AG08395 (cell line): ENCODE measurements at places on chromosomes 16 and 17.

DNA sequence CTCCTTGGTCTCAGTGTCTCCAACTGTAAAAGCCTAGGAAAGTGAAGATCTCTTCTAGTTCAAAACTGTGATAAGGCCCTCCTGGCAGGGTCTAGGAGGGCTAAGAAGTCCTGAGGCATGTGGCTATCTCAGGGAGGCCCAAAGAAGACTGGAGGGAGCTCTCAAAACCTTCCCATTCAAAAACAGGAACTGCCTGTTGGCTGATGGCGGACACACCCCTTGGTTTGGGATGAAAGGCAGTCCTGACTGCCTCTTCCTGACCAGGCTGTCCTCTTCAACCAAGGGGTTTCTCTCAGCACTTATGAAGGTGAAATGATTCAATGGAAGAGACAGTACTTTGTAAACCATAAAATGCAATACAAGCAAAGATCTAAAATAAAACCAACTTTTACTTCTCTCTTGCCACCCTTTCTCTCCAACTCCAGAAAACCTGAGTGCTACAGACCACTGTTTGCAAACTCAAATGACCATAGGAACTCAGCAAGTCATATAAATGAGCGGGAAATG lies 4.7 kb downstream of the ZNF764 start:
- DNase-seq, result no peak

GRCh38 chr17:30961209-30962188 lies 9.3 kb upstream of the RNF135 start:
- no peak for DNase-seq

DNA sequence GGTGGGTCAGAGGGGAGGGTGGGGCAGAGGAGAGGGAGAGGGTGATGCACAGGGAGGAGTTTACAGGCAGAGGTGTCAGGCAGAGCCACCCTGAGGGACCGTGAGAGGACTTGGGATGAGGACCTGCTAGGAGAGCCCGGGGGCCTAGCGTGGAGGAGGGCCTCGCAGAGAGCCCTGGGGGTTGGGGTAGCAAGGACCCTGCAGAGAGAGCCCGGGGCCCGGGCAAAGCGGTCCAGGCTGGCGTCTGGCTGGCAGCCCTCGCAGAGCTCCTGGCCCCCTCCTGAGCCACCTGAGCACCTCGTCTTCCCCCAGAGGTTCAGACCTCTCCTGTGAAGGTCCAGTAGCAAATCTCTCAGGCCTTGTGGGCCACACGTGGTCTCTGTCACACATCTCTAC lies 42.0 kb upstream of the ZNF469 start:
- no peak for DNase-seq

- DNase-seq, result no peak
These were observed 208.5 kb upstream of the TOX3 start for GRCh38 chr16:52755396-52755795.
